Keratinocyte (primary cell): ENCODE measurements at places on chromosomes 3 and 15.

- DNase-seq: no peak
Measured at GRCh38 chr3:141858312-141858711, 18.1 kb upstream of the ATP1B3 start.

- DNase-seq: no peak
Measured at GRCh38 chr3:169695031-169695430, 31.5 kb upstream of the MECOM start.

DNA sequence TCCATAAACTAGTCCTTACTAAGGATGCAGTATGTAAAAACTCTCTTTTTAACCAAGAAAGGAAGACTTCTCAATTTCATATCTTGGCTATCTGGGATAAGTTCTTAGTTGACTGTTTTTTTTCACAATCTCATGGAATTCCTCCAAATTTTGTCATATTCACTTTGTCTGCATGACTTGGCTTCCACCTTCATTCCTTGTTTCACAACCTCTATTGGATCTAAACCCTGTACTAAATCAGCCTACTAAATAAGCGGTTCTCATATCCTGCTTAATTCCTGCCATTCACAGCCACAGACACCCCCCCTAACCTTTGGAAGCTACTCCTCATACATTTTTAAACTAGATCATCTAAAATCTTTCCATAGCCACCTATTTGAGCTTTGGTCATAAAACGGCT lies 370.6 kb upstream of the NAALADL2 start:
- no peak for DNase-seq

DNA sequence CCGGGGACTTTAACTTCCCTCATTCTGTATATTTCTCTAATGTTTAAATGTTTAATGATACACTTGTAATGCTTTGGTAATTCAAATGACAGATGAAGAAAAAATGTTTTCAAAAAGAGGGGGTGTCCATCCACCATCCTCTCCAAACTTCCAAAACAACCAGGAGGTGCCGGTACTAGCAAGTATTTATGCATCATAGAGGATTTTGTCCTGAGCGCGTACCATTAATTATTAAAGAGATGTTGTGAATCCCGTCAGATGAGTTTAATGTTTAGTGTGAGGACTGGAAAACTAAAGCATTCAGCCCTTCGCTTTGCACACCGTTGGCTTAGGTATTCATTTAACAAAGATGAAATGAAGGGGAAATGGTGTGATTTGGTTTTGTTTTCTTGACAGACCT lies 1.3 kb downstream of the SLC28A1 start:
- DNase-seq: no peak

DNA sequence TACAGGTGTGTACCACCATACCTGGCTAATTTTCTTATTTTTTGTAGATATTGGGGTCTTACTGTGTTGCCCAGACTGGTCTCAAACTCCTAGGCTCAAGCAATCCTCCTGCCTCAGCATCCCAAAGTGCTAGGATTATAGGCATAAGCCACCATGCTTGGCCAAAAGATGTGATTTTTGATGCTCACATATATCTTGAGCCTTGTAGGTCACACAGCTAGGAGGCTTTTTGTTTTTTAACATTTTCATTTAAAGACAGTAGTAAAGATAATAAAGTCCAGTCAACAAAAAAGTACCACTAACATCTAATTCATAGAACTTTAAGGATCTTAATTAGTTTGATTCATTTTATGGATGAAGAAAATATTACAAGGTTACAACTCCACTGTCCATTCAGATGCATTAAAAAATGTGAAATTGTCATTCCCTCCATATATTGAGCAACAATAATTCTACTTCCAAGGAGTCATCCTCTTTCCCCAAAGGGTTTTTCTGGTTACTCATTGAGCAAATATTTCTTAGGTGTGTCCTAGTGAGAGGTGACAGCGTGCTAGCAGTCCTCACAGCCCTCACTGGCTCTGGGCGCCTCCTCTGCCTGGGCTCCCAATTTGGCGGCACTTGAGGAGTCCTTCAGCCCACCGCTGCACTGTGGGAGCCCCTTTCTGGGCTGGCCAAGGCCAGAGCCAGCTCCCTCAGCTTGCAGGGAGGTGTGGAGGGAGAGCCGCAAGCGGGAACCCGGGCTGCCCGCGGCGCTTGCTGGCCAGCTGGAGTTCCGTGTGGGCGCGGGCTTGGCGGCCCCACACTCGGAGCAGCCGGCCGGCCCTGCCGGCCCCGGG lies 8.3 kb upstream of the TASOR start:
- DNase-seq: no peak

DNA sequence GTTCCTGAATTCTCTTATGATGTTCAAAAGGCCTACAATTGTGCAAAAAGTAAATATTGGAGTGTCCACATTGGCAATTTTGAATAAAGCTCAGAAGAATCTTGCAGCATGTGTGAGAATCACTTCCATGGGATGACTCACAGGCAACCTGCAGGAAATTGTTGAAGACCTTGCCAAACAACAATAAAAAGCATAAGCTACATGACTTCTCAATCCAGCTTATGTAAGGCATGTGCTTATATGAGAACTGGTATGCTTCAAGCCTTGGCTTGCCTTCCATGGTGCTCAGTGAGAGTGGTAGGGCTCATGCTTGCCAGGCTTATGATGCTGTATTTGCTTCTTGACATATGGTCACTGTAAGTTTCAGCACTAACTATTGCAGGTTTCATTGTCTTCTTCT lies 18.4 kb upstream of the BCHE start:
- peak; percentile 74 for DNase-seq

DNA sequence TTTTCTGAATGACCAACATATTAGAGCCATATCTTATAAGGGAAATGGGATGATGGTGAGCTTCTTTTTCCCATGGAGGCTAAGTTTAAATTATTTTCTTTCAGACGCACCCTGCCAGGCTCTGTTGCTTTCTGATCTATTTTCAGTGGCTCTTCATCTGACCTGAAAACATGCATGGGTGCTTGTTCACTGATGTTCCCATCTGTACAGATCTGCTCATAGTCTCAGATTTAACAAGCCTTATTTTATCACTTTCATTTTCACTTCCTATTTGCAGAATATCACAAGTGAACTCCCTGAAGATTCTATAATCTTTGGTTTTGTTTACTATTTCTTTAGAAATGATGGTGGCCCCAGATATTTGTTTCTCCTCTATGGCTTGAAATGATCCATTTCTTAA lies 31.1 kb upstream of the SUCLG2 start:
- no peak for DNase-seq

DNA sequence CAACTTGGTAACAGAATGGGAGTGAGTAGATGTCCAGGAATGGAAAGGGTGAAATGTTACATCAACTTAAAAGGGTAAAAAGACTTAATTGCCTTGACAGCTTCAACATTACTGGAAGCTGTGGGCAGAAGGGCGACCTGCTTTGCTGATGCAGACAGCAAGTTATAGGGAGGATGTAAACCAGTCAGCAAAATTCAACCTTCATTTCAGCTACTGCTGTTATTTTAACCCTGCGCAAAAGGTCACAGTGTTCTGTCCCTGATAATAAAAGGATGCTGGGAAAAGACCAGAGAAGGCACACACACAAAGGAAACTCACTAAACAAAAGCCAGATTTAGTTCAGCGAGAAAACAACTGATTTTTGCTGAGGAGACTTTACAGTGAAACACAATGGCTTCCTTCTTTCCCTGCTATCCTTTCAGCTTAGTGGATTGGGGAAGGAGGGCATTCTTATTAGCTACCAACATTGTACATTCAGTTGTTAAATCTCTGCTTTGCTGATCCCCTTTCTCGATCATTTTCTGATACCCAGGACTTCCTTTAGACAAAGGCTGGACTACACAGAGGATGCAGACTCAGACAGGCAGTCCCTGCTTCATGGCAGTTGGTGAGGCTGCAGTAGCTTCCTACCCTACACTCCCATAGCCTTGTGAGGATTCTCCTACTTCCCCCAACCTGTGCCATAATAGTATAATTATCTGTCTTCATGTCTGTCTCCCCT lies 62.0 kb downstream of the P3H2 start:
- no peak for DNase-seq

- no peak for DNase-seq
Measured at GRCh38 chr3:9769426-9770275, at the start of gene CAMK1. CAMK1 (minus strand) TSS chr3:9769947; CDS start chr3:9767749, 2,198 bp downstream.
